ENCODE measurements at places on chromosomes 1 and 21.

DNA sequence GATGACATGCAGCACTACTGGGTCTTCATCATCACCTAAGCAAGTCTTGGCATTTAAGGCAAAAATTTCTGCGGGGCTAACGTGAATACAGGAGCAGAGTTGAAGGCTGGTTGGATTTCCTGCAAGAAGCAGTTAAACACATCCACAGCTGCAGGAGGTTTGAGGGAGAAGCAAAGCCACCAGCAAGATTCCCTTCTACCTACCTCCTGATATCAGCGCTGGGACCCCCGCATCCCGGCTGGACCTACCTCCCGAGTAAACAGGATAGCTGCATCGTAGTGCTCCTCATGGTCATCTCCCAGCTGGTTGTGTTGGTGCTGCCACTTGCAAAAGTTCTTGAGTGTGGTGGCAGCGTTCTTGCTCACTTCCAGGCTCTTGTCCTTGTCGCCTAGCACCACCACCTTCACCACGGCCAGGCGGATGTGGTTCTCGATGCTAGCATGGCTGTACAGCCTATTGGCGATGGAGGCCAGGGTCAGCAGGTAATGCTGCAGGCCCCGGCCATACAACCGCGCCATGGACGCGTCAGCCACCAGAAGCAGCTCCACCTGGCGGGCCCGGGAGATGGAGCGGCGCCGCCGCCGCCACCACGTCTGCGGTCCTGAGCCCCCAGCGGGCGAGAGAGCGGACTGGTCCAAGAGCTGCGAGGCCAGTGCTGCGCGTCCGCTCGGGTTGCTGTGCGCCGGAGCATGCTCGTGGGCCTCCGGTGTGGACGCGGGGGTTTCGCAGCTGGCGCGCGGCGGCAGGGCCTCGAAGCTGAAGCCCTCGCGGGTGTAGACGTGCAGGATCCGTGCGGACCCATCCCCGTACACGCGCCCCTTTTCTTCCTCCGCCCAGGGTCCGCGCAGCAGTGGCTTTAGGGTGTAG lies 1.6 kb downstream of the ADAMTS5 start:
- DNase-seq: no peak
- H3K4me1 ChIP-seq: peaks cover 9% of the 10 kb centered on the region
- H3K4me3 ChIP-seq: peak overlapping the region; percentile 70
- peaks cover 23% of the 10 kb centered on the region for H3K27me3 ChIP-seq
- H3K36me3 ChIP-seq: no peaks in the 10 kb centered on the region

GRCh38 chr1:59554011-59554663 lies 257.2 kb downstream of the FGGY start:
- no peaks in the 10 kb centered on the region for H3K4me1 ChIP-seq
- DNase-seq: no peak
- no peak overlapping the region for H3K4me3 ChIP-seq
- no peaks in the 10 kb centered on the region for H3K36me3 ChIP-seq
- no peak overlapping the region for H3K27ac ChIP-seq

GRCh38 chr1:77084457-77084856 lies 134.8 kb downstream of the PIGK start:
- no peaks in the 10 kb centered on the region for H3K36me3 ChIP-seq
- H3K4me1 ChIP-seq: peaks cover 5% of the 10 kb centered on the region
- DNase-seq: no peak
- H3K27me3 ChIP-seq: no peaks in the 10 kb centered on the region

- no peaks in the 10 kb centered on the region for H3K36me3 ChIP-seq
Measured at GRCh38 chr1:176854758-176855745, 309.5 kb downstream of the ASTN1 start.

DNA sequence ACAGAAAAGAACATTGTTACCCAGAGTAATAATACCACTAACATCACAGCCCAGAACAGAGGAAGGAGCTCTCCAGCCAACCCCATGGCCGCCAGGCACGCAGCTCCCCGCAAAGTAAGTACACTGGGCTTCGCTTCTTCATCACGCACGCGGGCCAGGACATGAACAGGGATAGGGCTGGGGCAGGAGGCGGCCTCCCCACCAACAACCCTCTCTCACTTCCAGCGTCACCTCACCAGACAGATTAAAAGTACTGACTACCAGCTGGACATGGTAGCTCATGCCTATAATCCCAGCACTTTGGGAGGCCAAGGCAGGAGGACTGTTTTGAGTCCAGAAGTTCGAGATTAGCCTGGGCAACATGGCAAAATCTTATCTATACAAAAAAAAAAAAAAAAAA lies 78.3 kb downstream of the NPHP4 start:
- H3K27me3 ChIP-seq: no peaks in the 10 kb centered on the region
- H3K4me1 ChIP-seq: no peaks in the 10 kb centered on the region
- DNase-seq: peak; percentile 16
- no peak overlapping the region for H3K27ac ChIP-seq
- no peaks in the 10 kb centered on the region for H3K36me3 ChIP-seq

DNA sequence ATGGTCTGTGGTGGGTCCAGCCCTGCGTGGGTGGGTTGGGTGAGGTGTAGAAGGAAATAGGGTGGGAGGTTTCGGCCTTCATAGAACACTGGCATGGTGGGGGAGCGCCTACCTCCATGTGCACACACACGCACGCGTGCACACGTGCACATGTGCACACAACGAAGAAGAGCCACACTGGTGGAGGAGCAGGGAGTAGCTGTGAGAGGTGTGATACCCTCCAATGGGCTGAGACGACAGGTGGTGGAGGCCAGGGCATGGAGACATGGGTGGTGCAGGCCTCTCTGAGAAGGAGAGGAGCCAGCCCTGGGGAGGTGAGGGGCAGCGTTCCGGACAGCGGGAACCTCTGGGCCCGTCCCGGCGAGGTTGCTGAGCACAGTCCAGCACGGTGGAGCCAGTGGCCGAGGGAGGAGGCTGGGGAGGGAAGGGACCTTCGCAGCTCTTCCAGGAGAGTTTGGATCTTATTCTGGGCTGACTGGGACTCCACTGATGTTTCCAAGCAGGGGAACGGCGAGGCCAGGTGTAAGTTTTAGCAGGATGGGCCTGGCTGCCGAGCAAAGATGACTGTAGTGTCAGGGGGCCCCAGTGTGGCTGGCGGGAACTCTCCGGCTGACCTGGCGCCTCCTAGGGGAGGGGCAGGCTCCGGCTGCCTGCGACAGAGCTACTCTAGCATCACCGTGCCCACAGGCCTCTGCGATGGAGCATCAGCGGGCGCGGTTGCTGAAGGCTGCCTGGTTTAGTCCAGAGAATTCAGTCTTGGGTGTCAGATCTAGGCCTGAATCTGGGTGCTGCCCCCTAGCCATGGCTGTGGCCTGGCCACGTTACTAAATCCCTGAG lies 107.2 kb downstream of the ARHGEF10L start:
- no peak overlapping the region for H3K4me3 ChIP-seq
- H3K27me3 ChIP-seq: no peaks in the 10 kb centered on the region
- H3K27ac ChIP-seq: no peak overlapping the region
- peak; percentile 54 for DNase-seq
- H3K4me1 ChIP-seq: no peaks in the 10 kb centered on the region
- peaks cover 2% of the 10 kb centered on the region for H3K36me3 ChIP-seq

DNA sequence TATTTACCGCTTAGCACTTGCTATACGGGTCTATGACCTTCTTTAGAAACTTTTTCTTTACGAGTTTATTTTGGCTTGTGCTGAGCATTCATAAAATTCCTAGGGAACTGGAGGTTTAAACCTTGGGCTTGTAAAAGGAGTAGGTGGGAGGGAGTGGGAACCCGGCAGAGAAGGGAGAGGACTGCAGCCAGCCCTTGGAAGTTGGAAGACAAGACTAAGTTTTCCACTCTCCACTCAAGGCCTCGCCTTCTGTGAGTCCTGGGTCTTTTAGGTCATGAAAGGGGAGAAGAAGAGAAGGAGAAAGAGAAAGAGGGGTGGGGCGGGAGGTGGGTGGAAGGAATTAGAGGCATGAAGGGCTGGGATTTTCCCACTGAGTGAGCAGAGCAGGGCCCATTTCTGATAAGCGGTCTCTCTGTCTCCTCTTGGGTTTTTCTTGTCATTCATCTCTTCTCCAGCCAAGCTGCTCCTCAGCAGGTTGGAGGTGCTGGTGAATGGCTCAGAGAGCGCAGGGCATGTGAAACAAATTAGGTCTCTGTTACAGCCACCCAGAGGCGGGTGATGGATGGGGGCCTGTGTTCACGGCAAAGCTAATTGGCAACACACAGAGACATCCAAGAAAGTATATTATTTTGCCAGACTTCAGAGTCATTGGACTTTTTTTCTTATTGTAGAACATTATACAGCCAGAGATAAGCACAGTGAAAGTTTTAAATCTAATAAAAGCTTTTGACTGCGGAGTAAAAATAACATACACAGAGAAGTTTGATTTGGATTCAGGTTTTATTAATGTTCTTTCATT lies 247.3 kb downstream of the FOXD2 start:
- H3K27ac ChIP-seq: no peak overlapping the region
- peak; percentile 33 for DNase-seq
- H3K4me3 ChIP-seq: no peak overlapping the region
- H3K27me3 ChIP-seq: no peaks in the 10 kb centered on the region

- no peak for DNase-seq
- H3K4me3 ChIP-seq: peak overlapping the region; percentile 8
- peaks cover 85% of the 10 kb centered on the region for H3K27me3 ChIP-seq
- H3K27ac ChIP-seq: no peak overlapping the region
- no peaks in the 10 kb centered on the region for H3K36me3 ChIP-seq
Measured at GRCh38 chr1:200034262-200034557, 6.7 kb downstream of the NR5A2 start.

DNA sequence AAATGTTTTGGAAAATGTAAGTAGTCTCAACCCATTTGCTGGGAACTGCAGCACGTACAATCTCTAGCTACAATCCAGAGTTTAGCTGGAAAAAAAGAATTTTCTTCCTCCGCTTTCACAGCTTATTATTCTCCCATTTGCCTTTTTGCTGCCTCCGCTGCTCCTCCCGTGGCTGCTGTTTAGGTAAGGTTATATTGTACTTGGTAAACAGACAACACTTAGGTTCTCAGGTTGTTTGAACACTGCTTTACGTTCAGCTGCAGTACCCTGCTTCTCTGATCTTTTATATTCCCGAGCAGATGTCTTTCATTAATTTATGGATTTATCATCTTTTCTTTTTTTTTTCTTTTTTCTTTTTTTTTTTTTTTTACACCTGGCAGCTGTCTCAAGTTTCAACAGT lies 14.3 kb downstream of the PROX1 start:
- H3K27ac ChIP-seq: no peak overlapping the region
- H3K4me1 ChIP-seq: no peaks in the 10 kb centered on the region
- H3K4me3 ChIP-seq: no peak overlapping the region
- no peaks in the 10 kb centered on the region for H3K36me3 ChIP-seq

DNA sequence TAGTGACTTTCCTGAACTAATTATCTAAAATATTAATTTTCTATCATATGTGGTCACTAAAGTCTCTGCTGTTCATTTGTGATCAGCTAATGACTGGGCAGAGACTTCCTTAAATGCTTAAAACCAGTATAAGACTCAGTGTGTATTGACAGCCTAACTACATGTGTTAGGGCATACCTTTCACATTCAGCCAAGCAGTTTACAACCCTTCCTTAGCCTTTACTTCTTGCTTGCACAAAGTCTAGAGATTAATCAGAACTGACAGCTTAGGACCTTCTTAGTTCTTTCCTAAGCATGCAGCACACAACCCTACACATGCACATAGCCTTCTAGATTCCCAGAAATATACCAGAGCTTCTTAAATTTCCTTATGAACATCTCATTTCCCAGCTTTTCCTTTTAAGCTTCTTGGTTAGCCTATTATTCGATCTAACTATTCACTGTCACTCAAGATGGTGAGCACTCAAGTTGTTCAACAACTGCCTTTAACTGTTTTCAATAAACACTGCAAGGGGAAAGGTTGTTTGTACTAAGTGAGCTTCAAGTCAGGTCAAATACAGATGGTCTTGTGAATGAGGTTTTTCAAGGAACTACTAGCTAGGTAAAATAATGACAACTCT lies 13.4 kb downstream of the EYA3 start:
- H3K27ac ChIP-seq: no peak overlapping the region
- H3K27me3 ChIP-seq: no peaks in the 10 kb centered on the region
- H3K36me3 ChIP-seq: no peaks in the 10 kb centered on the region
- no peak for DNase-seq

DNA sequence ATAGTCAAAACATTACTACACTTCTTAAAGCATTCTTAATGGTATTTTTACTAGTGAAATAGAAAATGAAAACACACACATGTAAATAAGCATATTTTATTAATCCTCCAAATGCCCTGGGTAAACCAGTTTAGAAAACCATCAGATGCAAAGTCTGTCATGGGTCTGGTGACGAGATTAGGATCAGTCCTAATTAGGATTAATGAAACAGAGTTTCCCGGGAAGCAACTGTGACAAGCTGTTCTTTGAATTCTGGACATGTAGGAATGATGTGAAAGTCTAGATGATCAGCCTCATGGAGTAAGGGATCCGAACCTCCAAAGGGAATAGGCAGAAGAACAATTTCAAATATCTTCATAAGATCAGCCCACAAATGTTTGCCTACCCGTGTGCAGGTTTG lies 250.2 kb downstream of the KIF26B start:
- no peak overlapping the region for H3K4me3 ChIP-seq
- no peaks in the 10 kb centered on the region for H3K27me3 ChIP-seq
- H3K27ac ChIP-seq: no peak overlapping the region
- DNase-seq: no peak

DNA sequence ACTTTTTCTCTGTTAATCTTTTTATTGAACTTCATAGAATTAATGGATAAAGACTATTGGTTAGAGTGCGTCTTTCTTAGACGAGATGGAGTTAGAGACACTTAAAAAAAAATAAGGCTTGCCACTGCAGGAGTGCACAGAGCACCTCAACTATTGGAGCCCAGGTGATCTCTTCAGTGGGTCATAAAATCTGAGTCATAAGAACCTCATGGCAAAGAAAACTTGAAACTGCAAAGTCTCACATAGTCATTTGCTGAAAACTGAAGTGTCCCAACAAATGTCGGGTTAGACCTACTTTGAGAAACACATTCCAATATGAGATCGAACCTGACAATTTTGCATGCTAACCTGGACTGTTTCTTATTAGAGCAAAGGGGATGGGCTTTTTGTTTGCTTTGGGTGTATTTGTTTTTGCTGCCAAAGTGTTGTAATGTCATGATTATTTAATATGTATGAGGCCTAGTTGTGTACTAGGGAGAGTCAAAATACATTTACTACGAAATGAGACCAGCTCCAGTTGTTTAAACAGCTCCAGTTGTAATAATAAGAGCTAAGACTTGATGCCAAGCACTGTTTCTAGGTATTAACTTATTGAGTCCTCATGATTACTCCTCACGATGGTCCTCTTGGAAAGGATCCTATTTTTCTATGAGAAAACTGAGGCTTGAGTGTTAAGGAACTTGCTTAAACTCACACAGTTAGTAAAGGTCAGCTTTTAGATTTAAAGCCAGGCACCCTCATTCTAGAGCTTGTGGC lies 65.1 kb downstream of the DDR2 start:
- H3K36me3 ChIP-seq: no peaks in the 10 kb centered on the region
- no peak overlapping the region for H3K4me3 ChIP-seq
- DNase-seq: no peak
- H3K4me1 ChIP-seq: peaks cover 13% of the 10 kb centered on the region

All from H1 (cell line).